Activated CD4-positive, alpha-beta memory T cell treated with anti-CD3 and anti-CD28 coated beads for 36 hours (primary cell): ENCODE measurements at places on chromosomes 5 and 9.

DNA sequence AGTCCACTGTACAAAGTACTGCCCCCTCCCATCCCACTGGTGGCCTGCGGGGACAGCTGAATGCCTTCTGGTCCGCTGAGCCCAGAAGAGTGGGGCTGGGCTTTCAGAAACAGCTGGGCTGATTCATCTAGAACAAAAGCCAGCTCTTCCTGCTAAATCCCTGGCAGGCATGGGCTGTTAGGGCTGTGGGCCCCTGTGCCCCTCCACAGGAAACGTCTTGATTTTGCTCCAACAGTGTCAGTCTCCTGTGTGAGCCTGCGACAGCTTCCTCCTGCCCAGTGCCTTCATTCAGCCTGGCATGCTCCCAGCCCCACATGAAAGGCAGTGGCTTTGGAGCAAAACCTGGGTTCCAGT lies 6.9 kb upstream of the GSN start:
- DNase-seq, result no peak

DNA sequence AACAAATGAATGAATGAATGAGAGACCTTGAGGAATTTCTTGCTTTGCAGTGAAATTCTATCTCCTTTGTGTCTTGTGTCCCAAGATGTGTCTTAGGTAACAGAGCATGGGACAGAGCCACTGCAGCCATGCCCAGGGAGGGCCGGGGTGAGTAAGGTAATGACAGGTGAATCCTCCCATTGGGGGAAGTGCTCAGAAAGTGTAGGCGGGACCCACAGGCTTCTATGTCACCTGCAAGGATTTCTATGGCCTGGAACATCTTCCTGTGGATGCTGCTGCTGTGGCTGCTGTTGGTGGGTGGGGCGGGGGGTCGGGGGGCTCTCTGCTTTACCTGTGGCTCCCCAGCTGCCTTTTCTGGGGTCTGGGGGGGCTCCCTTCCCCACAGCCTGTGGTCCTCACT lies 133.6 kb upstream of the IER5L start:
- DNase-seq, result peak; percentile 6

DNA sequence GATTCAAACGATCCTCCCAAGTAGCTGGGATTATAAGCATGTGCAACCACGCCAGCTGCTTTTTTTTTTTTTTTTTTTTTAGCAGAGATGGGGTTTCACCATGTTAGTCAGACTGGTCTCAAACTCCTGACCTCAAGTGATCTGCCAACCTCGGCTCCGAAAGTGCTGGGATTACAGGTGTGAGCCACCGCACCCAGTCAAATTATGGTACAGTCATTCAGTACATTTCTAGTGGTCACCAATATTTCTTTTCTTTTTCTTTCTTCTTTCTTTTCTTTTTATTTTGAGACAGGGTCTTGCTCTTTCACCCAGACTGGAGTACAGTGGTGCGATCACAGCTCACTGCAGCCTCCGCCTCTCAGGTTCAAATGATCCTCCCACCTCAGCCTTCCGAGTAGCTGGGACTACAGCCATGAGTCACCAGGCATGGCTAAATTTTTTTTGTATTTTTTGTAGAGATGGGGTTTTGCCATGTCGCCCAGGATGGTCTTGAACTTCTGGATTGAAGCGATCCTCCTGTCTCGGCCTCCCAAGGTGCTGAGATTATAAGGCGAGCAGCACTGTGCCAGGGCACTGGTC lies 25.4 kb upstream of the DCP2 start:
- DNase-seq, result peak; percentile 81

GRCh38 chr9:21679432-21679831 lies 123.0 kb upstream of the MTAP start:
- no peak for DNase-seq

DNA sequence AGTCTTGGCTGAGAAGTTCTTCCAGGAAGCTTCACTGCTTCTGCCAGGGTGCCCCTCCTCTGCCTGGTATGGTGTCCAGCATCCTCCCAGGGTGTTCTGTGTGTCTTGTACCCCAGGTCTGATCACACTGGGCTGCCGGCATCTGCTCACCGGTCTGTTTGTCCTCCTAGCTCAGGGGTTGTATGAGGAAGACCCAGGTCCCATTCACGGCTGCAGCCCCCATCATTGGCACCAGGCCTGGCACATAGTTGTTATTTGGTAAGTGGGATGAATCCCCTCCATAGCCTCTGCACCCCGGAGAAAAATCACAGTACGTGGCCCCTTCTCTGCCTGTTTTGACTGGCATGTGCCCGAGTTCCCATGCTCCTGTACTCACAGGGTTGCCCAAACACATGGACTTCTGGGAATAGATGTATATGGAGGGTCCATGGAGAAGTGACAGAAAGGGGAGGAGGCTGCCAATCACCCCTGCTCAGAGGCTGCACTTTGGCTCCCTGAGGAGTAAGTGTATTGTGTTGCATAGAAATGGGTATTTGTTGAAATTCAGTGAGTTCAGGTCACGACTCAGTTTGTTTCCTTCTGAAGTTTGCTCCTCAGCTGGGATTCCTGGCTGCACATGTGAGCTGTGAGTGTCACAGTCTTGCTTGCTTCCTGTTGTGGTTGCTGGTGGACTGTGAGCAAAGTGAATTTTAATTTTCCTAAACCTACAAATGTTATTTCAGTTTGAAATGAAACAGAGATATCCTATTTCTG lies 96.2 kb downstream of the HSPA4 start:
- no peak for DNase-seq

GRCh38 chr5:1053391-1054017 lies 44.9 kb downstream of the NKD2 start:
- DNase-seq, result no peak

GRCh38 chr5:93790401-93790800 lies 49.0 kb upstream of the POU5F2 start:
- no peak for DNase-seq

DNA sequence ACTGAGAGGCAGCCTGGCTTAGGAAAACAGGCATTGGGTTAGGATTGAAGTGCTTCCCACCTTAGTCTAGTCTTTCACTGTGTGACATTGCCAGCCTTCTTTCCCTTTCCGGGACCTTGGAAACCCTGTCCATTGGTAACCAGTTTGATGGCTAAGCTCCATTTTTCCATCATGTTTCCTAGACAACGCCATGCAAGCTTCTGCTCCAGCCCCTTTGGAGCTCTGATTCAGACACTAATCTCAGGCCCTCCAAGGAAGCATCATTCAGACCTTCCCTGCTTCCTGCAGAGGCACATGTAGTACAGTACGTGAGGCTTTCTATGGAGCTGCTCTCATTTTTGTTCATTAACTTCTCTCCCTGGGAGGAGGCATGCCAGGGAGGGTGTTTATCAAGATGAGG lies 68.5 kb downstream of the GRIA1 start:
- DNase-seq, result no peak

- DNase-seq, result no peak
Measured at GRCh38 chr9:97475059-97475458, 26.4 kb upstream of the TMOD1 start.

- DNase-seq, result no peak
Measured at GRCh38 chr5:176803068-176803942, 7.1 kb upstream of the UNC5A start.

GRCh38 chr5:113321276-113321675 lies 113.5 kb downstream of the TSSK1B start:
- DNase-seq, result no peak

DNA sequence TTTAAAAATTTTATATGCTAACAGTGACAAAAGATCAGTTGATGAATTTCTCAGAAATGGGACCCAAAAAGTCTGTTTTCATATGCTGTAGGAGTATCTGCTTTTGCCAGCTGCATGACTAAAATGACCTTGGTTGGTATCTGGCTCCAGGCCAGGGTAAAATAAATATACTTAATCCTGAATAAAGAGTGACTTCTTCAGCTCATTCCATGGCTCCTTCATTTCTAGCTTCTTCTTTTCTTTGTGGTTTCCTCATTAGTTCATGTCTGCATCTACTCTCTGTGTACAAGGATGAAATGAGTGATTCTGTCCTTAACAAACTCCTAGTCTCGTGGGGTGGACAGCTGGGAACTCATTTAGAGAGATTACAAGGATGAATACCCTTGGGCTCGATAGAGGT lies 36.0 kb downstream of the RCL1 start:
- no peak for DNase-seq
